M059J (cell line): ENCODE measurements at places on chromosomes 11 and 22. TPM values are rescaled to one million over a fixed set of nuclear protein-coding genes. Genes with fewer than 3 reads are reported as not detected.
A peak's percentile ranks its signal among the peaks of the same experiment; 100 is the strongest.

Gene LMO1
- not detected in 2 replicates for total RNA-seq

Gene ANKK1
- not detected in 2 replicates for total RNA-seq

Gene KCNE3
- total RNA-seq = 0.10 TPM in 1 of 2 replicates, not detected in the other

Gene OR51B4
- 2.0 TPM in 1 of 2 replicates, not detected in the other for total RNA-seq

Gene ST14
- total RNA-seq = 0.30 and 0.44 TPM in 2 replicates

Gene GLYATL1
- 0.12 and 1.9 TPM in 2 replicates for total RNA-seq

Gene HEPHL1
- 1.0 and 1.2 TPM in 2 replicates for total RNA-seq

Gene DEUP1
- not detected in 2 replicates for total RNA-seq

Gene CASP5
- not detected in 2 replicates for total RNA-seq

GRCh38 chr22:44918925-44919392, 90.8 kb downstream of the PHF21B start:
- no peak for DNase-seq

GRCh38 chr11:111462329-111462728, 49.9 kb downstream of the BTG4 start:
- no peak for DNase-seq

DNA sequence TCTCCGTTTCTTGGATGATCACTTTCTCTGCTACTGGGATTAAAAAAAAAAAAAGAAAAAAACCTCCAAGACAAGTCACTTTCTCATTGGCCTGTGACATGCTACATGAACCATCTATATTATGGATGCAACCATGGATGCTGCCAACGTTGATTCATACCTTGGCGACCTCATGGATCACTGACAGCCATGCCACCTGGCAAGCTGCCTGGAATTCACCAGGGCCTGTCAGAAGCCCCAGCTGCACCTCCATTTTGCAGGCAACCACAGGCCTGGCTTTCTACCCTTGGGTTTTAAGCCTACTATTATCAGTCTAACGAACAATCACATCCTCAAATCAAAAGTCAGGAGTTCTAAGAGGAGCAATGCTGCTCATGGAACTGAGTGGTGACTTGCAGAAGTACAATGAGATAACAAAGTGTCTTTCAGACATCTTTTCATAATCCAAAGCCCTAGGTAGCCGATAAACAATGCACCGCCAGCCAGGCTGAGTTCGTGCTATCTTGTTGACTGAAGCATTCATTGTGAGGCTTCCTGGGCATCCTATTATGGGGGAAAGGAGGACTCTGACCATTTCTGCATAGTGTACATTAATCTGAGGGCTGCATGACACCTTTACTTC, 48.0 kb upstream of the CADM1 start:
- peak; percentile 63 for DNase-seq

DNA sequence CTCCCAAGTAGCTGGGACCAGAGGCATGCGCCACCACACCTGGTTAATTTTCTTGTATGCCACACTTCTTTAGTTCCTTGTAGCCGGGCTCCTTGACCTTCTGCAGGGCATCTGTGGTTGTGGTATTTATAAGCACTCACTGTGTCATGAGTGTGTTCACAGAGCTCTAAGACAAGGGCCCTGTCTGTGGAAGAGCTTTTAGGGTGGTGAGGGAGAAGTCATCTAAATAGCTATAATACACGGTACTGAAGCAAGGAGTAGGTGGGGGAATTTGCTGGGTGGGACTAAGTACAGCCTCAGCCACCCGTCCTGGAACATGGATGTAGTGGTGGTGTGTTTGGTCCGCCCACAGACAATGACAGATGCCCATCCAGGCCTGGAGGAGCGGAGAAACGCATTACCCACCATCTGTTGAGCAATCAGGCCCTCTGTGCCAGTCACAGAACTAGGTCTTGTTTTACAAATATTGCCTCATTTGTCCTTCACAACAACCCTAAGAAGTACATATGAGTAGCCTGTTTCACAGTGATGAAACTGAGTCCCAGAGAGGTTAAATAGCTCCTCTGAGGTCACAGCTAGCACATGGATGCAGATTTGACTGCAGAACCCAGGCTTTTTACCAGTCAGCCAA, 10.1 kb downstream of the ACO2 start:
- DNase-seq = no peak

GRCh38 chr22:25404928-25405816, 159.3 kb upstream of the GRK3 start:
- DNase-seq = peak; percentile 61

- no peak for DNase-seq
Observed at GRCh38 chr11:102061276-102061675, 14.0 kb downstream of the CFAP300 start.

GRCh38 chr11:10162222-10162621, 131.8 kb downstream of the SBF2 start:
- no peak for DNase-seq

DNA sequence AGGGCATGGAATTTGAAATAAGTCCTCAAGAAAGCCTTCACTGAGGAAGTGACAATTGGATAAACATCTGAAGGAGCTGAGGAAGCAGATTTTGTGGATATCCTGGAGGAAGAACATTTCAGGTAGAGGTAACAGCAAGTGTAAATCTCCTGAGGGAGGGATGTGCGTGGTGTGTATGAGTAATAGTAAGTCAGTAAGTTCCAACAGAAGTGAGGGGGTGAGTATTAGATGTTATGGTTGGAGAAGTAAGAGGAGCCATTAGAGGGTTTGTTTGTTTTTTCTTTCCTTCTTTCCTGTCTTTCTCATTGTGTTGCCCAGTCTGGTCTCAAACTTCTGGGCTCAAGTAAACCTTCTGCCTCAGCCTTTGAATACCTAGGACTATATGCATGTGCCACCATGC, 29.0 kb downstream of the ANKRD42 start:
- peak; percentile 13 for DNase-seq

- DNase-seq = no peak
Observed at GRCh38 chr22:36129486-36130388, 30.8 kb downstream of the APOL3 start.

DNA sequence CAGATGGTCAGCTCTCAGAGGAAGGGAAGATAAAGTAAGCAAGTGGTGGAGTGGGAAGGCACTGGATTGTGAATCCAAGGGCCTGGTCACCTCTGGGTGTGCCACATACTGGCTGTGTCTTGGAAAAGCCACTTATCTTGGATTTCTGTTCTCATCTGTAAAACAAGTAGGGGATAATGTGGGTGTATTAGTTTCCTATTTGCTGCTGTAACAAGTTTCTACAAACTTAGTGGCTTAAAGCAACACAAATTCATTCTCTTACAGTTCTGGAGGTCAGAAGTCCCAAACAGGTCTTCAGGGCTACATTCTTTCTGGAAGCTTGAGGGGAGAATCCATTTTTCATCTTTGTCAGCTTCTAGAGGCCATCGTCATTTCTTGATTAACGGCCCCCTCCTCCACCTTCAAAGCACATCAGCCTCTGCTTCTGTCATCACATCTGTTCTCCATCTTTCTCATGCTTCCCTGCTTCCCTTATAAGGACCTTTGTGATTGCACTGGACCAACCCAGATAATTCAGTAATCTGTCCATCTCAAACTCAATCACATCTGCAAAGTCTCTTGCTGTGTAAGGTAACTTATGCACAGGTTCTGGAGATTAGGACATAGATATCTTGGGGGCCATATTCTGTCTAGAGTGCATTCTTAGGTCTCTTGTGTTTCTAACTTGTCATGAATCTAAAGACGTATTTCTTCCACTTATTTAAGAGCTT, 75.9 kb downstream of the C22orf31 start:
- no peak for DNase-seq

DNA sequence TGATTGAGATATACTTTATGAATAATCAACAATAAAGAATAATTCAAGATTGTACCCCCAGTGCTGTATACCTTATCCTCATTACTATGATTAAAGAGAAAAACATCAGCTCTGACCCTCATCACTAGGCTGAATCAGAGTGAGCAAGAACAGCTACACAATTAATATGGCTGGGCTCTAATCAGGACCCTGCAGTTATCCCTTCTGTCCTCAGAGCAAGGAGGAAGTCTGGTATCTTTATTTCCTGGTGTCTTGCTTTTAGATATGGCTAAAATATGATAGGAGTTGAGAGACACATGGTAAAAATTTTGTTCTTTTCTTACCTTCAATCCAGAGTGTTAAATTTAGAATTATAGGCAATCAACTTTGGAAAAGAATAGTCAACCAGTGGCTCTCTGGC, 28.6 kb upstream of the GAB2 start:
- DNase-seq = no peak

DNA sequence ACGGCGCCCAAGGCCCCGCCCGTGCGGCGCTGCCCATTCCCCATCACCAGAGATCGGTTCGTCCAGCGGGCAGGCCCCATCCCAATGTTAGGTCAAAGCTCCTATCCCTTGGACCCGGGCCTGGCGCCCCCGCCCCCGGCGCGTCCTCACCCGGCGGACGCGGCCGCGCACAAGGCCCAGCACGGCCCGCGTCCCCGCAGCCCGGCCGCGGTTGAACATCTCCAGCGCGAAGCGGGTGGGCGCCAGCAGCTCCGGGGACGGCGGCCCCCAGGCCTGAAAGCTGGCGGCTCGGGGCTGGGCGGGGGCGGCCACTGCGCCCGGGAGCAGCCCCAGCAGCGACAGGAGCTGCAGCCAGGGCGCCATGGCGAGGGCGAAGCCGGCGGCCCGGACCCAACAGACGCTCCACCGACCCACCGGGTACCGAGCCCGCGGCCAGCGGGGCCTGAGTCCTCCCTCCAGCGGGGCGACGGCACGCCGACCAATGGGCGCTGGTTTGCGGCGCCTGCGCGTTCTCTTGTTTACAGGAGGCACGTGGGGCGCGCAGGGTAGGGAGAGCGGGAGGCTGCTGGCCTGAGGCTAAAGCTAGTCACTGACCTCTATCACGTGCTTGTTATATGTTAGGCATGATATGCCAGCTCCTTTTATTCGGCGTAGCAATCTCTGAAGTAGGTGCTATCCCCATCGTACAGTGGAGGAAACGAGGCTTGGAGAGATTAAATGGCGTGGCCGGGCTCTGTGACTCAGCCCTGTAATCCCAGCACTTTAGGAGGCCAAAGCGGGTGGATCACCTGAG, at the start of gene CTSF:
CTSF (minus strand) TSS at position 483 of the 793 bp plus-strand sequence; CDS start at position 363, 120 bp downstream.
- DNase-seq = peak; percentile 80

DNA sequence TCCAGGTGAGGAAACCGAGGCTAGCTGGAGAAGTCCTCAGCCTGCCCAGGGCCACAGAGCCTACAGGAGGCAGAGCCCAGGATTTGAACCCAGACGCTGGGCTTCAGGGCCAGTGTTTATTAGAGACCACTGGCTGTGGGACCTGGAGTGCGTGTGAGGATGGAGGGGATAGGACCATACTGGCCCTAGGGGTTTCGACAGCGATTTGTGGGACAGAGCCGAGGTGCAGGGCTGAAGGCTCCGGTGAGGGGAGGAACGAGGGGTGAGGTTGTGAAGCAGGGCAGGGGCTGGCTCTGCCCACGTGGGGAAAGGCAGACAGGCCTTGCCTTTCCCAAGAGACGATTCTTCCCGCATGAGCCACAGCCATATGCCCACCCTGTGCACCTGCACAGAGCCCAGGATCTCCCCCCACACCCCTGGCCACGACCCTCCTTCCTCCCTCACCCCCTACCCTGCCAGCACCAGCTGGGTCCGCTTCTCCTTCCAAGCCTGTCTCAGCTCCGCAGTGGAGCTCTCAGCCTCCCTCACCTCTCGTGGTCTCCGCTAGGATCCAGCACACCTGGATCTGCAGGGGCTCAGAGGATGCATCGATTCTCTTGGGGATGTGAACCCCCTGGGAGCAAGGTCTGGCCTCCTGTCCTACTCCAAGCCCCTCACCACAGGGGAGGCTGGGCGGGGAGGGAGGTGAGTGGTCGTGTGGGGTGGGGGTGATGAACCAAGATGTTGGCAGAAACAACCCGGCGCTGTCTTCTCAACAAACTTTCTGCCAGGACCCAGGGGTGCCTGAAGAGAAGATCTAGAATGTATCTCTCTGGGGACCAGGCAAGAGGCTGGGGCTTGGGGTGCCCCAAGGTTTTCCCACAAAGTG, 58.4 kb downstream of the RTL6 start:
- no peak for DNase-seq

- peak; percentile 72 for DNase-seq
Observed at GRCh38 chr11:14380947-14381561, 22.1 kb upstream of the RRAS2 start.

GRCh38 chr11:108302121-108302785, 79.4 kb downstream of the ATM start:
- DNase-seq = peak; percentile 52

DNA sequence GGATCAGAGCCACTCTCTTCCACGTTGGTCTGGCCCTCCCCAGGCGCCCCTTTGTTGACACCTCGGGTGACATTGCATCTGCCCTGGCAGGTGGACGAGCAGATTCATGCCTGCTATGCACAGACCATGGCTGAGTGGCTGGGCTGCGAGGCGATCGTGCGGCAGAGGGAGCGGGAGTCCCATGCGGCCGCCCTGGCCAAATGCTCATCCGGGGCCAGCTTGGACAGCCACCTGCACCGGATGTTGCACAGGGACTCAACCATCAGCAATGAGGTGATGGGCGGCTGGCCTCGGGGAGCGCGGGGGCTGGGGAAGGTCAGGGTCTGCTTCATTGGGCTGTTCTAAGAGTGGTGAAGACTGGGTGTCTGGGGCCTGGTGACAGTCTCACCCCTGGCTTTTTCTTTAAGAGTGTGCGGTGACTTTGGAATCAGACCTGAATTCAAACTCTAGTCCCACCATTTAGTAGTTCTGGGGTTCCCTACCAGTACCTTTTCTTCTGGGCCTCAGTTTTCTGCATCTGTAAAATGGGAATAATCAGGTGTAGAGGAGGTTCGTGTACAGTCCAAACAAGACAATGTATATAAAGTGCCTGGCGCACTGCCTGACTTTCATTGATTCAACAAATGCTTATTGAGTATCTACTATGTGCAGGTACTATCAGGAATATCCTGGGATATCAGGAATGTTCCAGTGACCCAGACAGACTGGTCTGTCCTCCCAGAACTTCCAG, 53.0 kb downstream of the LHFPL7 start:
- no peak for DNase-seq

- DNase-seq = peak; percentile 97
Observed at GRCh38 chr22:46754110-46754799, 8.2 kb upstream of the TBC1D22A start.

DNA sequence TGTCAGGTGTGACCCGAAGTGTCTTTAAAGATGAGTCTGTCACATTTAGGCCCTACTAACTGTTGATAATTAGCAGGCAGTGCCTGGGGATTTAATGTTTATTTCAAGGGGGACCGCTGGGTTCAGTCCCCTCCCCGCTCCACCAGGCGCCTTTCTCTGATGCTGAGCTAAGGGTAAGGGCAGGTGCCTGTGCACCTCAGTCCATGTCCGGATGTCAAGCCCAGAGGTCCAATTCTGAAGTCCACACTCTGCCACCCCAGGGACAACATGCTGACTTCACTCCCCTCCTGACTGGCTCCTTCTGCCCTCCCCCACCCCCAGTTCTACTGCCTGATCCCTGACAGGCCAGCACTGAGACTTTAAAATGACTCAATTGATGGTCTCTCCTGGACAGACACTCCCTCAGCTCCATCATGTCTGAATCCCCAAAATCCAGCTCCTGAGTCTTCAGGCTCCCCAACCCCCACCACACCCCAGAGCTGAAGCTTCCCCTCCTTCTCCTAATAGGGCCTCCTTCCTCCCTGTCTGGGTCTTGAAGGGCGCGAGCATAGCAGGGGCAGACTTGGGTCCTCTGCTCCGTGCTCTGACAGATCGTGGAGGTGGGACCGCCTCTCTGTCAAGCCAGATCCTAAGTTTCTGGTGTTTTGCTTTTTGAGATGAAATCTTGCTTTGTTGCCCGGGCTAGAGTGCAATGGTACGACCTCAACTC, 49.8 kb upstream of the ANO1 start:
- no peak for DNase-seq

GRCh38 chr11:695538-696248, at the start of gene TMEM80:
TSS of gene TMEM80 (plus strand) at chr11:695816. CDS start at chr11:695828, 12 bp downstream.
- peak; percentile 98 for DNase-seq
